ENCODE measurements at places on chromosomes 4 and X.
A peak's percentile ranks its signal among the peaks of the same experiment; 100 is the strongest.

GRCh38 chr4:184154199-184154598, 63.5 kb downstream of the ENPP6 start:
- DNase-seq = no peak

GRCh38 chr4:17719106-17719505, 62.3 kb downstream of the FAM184B start:
- no peak for DNase-seq

GRCh38 chrX:129737916-129738315, 863 bp upstream of the XPNPEP2 start:
- no peak for DNase-seq

DNA sequence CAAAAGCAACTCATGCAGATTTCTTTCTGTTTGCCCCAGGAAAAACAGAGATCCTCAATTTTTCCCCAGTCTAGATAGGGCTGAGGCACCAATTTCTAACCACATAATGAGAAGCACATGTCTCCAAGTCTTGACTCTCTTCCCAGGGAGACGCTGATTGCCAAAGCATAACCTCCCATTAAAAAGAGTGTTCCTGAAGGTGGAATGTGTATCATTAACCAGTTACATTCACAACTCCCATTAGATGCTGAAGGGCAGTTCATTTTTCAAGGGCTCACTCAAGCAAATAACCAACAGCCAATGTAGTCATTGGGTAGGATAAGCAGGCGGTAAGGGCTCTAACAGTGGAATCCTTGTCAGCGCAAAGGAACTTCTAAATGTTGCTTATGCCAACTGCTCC, 27.5 kb downstream of the TMEM47 start:
- DNase-seq = no peak

DNA sequence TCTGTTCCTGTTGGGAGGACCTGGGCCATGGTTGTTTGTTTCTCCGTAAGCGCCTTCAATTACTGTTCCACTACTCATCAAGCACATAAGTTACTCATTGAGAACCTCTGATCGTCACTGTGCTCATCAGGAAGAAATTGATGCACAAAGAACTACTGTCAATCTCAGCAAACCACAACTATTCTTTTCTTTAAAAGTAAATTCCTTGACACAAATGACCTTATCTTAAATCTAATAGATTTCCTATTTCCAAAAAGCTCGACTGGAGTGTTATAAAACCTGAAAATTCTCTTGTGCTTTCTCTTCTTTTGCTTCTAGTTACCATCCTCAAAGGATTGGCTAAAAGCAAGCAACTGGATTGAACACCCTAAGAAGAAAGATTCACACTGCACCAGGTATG, at the start of gene MUC7:
Gene MUC7 (plus strand): TSS at position 301 of the 400 bp plus-strand sequence. CDS start 1,825 bp downstream, outside the sequence.
- DNase-seq = no peak

- DNase-seq = peak; percentile 14
These were observed 6.9 kb upstream of the HELT start for GRCh38 chr4:185011408-185011807.

- DNase-seq = no peak
These were observed 390.8 kb downstream of the HNRNPD start for GRCh38 chr4:81982846-81983540.

DNA sequence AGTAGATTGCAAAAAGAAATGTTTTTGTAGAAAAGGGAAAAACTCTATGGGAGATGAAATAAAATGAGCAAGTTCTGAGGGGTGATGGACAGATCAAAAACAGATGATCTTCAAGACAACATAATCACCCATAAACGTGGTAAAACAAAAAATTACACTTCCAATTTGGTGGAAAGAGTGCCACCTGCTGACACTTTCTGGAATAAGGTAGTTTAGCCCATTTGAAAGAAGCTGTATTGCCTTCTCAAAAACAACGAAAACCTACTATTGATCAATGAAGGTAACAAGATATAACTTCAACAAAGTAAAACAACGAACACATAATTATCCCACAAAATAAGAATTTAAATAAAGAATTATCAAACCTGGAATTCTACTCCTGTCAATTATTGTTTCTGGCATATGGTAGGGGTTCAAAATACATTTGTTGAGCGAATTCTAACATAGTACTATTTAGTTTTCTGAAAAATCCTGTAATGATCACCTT, 2.5 kb downstream of the COQ2 start:
- DNase-seq = peak; percentile 83

DNA sequence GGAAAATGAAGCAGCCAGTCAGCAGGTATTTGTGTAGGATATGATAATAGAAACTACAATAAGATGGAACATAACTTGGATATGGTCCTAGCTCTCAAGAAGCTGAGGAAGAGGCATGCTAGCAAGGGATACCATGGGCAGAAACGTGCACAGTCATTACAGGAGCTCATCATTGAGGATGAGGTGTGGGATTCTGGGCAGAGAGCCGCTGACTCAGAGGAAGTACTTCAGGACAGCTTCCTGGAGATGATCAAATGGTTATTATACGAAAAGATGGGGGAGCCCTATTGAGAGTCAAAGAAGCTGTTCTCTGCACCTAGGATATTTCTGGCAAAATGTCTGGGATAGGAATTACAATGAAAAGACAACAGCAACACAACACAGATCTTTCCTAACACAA, 116.0 kb upstream of the PDE5A start:
- no peak for DNase-seq

GRCh38 chrX:51151734-51152133, 180.9 kb upstream of the NUDT10 start:
- DNase-seq = no peak

DNA sequence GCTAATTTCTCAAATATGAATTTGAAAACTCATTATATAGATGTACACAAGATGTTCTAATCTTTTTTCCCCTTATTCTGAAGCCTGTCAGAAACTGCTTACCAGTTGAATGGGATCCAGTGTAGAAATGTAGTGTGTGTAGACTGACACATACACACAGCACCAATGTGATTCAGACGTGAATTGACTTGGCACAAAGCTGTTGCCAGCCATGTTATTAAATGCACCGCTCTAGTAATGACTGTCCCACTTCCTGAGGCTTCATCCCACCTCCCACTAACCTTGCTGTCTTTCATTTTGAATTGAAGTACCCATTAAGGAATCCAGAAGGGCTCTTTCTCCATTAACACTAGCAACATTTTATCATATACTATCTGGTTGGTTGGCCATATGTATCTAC, 146.6 kb downstream of the PPA2 start:
- no peak for DNase-seq

DNA sequence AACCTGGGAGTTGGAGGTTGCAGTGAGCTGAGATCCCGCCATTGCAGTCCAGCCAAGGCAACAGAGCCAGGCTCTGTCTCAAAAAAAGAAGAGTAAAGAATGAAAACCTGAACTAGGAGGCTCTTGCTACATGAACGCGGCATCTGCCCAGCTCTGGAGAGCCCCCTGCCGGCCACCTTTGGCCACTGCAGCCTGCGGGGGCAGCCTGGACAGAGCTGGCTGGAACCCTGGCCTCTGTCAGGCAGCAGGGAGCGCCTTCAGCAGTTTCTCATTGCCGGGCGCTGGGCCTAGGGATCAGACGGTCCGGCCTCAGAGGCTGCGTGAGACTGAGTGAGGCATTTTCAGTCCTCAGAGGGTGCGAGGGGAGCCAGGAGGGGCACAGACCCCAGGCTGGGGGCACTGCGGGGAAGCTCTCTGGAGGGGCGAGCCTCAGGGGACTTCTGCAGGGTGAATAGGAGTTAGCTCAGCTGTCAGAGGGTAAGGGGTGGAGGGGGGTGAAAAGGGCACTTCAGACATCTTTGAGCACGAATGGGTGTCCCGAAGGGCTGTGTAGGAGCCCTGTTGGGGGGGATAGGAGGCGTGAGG, 17.5 kb downstream of the DOK7 start:
- peak; percentile 71 for DNase-seq

- DNase-seq = no peak
These were observed 508.2 kb upstream of the ATOH1 start for GRCh38 chr4:93320356-93320755.

DNA sequence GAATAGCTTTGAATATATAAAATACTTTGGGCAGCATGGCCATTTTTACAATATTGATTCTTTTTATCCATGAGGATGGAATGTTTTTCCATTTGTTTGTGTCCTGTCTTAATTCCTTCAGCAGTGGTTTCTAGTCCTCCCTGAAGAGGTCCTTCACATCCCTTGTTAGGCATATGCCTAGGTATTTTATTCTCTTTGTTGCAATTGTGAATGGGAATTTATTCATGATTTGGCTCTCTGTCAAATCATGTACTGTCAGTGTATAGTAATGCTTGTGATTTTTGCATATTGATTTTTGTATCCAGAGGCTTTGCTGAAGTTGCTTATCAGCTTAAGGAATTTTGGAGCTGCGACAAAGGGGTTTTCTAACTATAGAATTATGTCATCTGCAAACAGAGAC, 18.5 kb downstream of the UGT2B15 start:
- no peak for DNase-seq

- no peak for DNase-seq
These were observed 14.0 kb downstream of the MTM1 start for GRCh38 chrX:150582338-150582948.

- DNase-seq = no peak
These were observed 221.1 kb upstream of the DIPK2B start for GRCh38 chrX:45421806-45422205.

DNA sequence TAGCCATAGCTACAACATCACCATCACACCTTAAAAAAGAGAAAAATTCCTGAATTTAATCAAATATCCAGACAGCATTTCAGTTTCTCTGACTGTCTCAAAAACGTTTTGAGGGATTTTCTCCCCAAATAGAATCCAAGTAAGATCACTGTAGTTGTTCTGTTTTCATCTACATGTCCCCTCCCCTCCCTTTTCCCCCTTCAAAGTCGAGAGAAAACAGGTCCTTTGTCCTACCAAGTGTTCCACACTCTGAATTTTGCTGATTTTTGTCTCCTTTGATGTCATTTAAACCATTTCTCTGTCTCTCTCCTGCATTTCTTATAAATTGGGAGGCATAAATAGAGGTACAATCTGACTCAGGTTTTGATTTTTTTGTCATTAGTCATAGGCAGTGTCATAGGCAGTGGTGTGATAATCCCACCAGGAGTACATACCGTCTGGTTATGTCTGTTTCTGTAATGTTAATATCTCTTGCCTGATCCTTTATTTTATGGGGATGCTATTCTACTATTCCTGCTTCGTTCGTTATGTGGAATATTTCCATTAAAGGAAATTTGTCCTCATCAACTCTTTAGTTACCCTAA, 348.6 kb downstream of the PTTG2 start:
- DNase-seq = no peak

GRCh38 chrX:13620207-13620606, 32.7 kb upstream of the TCEANC start:
- no peak for DNase-seq

GRCh38 chr4:25862411-25863346, at the start of gene SEL1L3:
Gene SEL1L3, minus strand, starts transcription at chr4:25862988. Its CDS starts 152 bp downstream, at chr4:25862836.
- peak; percentile 55 for DNase-seq

DNA sequence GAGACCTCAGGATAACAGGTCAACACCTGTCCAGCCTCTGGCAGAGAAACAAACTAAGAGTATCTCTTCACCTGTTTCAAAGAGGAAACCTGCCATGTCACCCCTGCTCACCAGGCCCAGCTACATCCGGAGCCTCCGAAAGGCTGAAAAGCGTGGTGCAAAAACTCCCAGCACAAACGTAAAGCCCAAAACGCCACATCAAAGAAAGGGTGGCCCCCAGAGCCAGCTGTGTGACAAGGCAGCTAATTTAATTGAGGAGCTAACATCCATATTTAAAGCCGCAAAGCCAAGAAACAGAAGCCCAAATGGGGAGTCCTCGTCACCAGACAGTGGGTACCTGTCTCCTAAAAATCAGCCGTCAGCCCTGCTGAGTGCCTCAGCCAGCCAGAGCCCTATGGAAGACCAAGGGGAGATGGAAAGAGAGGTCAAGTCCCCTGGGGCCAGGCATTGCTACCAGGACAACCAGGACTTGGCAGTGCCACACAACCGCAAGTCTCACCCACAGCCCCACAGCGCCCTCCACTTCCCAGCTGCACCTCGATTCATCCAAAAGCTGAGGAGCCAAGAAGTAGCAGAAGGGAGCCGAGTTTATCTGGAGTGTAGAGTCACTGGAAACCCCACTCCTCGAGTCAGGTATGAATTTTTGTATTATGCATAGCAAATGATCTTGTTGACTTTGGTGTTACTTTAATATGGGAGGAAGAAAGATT, 15.1 kb downstream of the PALLD start:
- DNase-seq = peak; percentile 67

- no peak for DNase-seq
These were observed 13.8 kb downstream of the ACSL4 start for GRCh38 chrX:109719264-109719663.

GRCh38 chr4:139943277-139943676, 210.7 kb downstream of the MAML3 start:
- DNase-seq = no peak

GRCh38 chr4:14008494-14008893, 381.0 kb upstream of the BOD1L1 start:
- DNase-seq = no peak

- no peak for DNase-seq
These were observed 25.3 kb downstream of the VSIG4 start for GRCh38 chrX:66014556-66014955.

- DNase-seq = no peak
These were observed 110.4 kb upstream of the ATXN3L start for GRCh38 chrX:13430136-13430827.

GRCh38 chr4:150849016-150849415, 166.1 kb downstream of the LRBA start:
- DNase-seq = no peak

- no peak for DNase-seq
These were observed 8.1 kb downstream of the SEPTIN6 start for GRCh38 chrX:119684916-119685224.

DNA sequence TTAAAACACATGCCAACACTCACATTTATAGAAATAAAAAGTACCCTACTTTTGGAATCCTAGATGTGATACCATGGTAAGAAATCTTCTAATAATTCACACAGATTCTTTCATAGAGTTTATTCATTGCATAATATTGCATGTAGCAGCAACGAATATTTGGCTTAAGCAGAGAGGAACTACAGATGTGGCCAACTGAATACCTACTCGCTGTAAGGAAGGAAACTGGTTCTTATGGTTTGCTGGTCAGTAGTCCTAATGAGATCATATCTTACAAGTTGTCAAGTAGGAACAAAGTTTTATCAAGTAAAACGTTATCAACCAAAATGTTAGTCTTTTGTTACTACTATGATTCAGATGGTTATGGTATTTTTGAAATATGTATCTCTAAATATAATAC, 996.1 kb downstream of the PDHA2 start:
- DNase-seq = no peak

- DNase-seq = no peak
These were observed 72.8 kb downstream of the GRXCR1 start for GRCh38 chr4:42965326-42965725.
